ENCODE measurements at places on chromosomes 12 and 14.

DNA sequence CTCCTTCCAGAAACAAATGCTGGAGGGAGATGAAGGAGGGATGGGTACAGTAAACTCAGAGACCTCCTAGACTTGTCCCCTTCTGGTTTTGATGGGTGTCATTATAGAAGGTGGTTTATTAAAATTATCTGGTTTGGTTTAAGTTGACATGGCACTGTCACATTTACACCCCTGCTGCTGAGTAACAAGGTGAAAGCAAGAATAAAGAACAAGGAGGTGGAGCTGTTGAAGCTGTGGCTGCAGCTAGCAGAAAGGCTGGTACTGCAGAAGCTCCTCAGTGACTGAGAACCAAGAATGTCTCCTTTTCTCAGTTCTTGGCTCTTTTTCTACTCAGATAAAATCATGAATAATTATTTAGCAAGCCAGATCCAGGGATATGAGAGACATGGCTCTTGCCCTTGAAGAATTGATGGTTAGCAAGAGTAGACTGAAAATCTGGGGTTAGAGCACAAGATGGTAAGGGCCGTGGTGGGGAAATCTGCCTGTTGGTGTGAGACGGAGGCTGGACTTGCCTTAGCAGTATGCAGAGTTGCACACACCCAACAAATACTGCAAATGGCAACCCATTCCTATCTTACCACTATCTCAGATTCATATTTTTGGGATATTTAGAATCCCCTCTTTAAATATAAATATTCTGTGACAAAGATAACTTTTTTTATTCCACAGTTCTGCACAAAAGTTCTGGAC, at the start of gene GZMH:
TSS of gene GZMH (minus strand) at position 31 of the 690 bp plus-strand sequence. CDS start 72 bp downstream, outside the sequence.
- DNase-seq = no peak

DNA sequence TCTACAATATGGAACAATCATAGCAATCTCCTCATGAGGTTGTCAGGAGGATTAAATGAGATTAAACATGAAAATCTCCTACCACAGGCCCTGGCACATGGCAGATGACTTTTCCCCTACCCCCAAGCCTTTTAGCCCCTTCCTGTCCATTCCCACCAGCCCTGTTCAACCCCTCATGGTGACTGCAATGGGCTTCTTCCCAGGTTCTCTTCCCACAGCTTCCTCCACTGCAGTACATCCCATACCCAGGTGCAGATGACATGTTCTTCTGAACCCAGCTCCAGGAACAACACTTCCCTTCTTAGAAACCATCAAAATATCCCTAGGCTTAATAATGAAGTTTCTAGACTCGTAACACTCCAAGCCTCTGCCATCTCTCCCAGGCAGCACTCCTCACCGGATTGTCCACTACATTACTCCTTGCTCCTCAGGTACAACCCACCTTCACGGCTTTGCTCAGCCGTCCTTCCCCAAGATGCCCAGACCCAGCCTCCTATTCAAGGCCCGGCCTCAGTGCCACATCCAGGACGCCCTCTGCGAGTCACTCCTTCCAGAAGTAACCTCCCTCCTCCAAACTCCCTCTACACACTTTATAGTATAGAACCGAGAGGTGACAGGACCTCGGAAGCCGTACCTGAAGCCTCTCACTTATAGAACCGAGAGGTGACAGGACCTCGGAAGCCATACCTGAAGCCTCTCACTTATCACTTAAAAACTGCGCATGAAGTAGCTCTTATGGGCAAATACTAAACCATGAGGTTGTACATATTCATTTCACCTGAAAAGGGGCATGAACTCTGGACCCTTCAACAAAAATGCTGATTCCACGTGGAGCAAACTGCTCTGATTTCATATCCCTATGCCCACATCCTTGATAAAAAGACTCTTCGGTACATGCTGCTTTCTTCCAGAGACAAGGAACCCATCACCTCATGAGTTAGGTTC, 1.5 kb downstream of the CRACR2A start:
- DNase-seq = no peak

- no peak for DNase-seq
Observed at GRCh38 chr12:24191117-24191516, 241.6 kb upstream of the SOX5 start.

DNA sequence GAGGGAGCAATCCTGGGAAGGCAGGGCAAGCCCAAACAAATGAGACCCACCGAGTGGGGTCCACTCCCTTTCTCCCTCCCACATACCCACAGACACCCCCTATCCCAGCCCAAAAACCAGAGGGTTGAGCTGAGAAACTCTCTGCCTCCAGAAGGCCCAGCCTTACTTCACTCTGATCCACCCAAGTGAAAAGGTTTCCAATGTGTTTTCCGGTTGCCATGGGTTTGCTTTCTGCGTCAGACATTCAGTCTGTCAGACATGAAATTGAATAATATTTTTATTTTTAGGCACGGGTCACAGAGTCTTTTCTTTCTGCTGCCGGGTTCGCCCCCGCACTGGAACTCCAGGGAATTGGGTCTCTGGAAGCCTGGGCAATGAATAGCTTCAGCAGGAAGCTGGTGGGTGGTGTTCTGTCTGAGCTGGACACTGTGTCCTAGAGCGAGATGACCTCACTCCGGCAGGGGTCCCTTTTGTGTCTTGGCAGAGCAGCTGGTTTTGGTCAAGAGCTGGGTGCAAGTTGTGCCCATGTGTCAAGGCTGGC, 69.8 kb upstream of the CLMN start:
- no peak for DNase-seq

- no peak for DNase-seq
Observed at GRCh38 chr14:76742966-76743365, 18.3 kb upstream of the VASH1 start.

DNA sequence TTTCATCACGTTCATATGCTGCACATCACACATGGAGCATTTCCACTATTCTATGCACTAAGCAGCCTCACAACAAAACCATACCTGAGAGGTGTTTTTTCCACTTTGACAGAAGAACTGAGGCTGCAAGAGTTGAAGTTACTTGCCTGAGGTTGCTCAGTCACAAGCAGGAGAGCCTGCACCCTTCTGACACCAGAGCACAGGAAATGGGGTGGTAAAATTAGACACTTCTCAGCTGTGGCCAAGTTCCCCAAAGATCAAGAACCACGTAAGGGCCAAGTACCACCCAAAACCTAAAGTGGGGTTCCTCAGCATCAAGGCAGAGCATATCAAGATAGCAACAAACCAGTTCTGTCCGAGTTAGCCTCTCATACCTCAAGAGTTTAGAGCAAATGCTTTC, 185.8 kb downstream of the CAPZA3 start:
- no peak for DNase-seq

DNA sequence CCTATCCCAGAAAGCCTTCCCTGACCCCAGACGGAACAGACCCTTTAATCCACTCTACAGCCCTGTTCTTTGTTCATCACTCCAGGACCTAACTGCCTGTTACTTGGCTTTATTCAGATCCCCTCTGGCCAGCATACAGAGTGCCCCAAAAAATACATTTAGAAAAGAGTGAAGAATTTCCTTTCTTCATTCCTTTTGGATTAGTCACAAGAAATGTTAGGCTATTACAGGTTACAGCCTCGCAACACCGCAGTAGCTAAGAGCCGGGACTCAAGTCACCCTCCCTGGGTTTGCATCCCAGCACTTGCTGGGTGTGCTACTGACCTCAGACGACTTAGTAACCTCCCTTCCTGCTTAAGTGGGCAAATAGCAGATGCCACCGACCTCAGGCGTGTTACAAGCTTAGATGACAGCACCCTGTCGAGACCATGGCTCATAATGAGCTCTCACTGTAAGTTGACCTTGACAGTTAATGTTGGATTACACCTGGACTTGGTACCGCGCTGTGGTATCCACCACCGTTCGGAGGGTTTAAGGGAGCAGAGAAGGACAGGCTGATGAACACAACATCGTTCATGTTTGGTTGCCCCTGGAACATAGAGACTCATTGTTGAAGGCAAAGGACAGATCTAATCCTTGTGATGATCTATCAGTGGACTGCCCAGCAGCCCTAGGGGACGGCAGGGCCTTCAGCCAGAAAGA, 12.9 kb downstream of the GLRX5 start:
- no peak for DNase-seq

- DNase-seq = no peak
Observed at GRCh38 chr12:104956870-104957718, 996 bp downstream of the SLC41A2 start.

- no peak for DNase-seq
Observed at GRCh38 chr12:25817166-25817565, 141.3 kb upstream of the RASSF8 start.

DNA sequence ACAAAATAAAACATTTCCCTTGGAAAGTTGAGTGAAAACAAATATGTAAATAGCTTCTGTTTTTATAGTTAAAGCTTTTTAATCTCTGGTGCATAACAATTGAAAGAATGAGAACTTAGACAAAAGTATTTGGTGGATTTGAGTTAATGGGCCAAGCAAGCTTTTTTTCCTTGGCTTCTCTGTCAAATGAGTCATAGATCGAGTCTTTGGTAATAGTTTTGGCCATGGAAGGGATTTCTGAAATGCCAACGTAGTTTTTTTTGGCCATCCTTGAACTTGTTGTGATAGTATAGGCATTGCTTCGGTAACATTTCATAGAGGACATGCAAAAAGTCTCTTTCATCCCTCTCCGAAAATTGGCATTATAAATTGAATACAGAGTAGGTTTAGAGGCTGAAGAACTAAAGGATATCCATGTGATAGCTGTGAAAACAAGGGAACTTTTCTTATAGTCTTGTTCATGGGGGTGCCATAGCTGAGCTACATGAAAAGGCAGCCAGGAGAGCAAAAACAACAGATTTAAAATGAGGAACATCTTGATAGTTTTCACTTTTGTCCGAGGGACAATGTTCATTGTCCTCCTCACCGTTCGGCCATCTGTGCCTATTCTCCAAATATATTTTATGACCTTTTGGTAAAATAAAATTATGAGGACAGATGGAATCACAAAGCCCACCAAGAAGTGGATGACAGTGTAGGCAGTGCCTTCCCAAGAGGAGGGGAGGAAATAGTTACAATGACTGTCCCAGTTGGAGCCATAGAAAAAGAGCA, 34.7 kb downstream of the GPR19 start:
- no peak for DNase-seq
